ENCODE measurements at places on chromosomes 11 and 22.

DNA sequence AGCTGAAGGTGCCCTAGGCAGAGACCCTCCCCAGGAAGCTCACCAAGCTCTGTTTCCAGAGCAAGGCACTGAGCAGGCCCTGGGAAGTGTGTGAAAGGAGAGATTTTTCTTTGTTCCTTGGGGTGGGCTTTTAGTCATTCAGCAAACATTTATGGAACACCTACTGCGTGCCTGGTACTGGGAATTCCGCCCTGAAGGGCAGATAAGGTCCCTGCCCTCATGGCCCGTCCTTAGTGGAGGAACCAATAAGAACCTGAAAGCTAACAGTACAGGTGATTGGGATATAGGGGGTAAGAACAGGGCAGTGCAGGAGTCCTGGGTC, 3.9 kb downstream of the TMEM134 start:
- DNase-seq = no peak

- no peak for DNase-seq
Measured at GRCh38 chr11:62472063-62472884, 53.4 kb downstream of the SCGB1A1 start.

GRCh38 chr11:60194511-60194910, 11.6 kb upstream of the MS4A6A start:
- no peak for DNase-seq

- no peak for DNase-seq
Measured at GRCh38 chr11:69986440-69986787, 91.7 kb upstream of the ANO1 start.

DNA sequence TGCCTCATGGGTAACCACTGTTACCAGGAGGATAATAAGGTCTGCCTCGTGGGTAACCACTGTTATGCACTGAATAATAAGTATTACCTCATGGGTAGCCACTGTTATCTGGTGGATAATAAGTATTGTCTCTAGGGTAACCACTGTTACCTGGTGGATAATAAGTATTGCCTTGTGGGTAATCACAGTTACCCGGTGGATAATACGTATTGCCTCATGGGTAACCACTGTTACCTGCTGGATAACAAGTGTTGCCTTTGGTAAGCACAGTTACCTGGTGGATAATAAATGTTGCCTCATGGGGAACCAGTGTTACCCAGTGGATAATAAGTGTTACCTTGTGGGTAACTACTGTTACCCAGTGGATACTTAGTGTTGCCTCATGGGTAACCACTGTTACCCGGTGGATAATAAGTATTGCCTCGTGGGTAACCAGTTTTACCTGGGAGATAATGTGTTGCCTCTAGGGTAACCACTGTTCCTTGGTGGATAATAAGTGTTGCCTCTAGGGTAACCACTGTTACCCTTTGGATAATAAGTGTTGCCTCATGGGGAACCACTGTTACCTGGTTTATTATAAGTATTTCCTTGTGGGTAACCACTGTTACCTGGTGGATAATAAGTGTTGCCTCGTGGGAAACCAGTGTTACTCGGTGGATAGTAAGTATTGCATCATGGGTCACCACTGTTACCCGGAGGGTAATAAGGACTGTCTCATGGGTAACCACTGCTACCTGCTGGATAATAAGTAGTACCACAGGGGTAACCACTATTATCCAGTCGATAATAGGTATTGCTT, 10.6 kb upstream of the NXPE4 start:
- no peak for DNase-seq

DNA sequence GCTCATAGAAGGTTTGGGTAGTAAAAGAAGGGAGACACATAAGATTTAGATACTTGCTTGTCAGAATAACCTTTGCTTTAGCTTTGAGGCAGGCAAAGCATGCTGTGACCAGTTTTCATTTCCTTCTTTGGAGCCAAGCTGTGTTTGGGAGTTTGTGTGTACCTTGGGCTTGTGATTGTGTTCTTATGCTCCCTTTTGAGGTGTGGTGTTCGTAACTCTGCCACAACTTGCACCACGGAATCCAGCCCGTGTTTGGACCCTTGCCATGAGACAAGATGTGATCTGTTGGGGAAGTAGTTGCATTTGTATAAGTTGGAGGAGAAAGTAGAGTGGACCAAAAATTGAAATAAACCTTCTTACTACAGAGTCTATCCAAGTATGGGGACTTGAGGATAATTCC, 34.0 kb downstream of the BMAL1 start:
- DNase-seq = no peak

- DNase-seq = no peak
Measured at GRCh38 chr22:28444659-28445058, 235.0 kb downstream of the TTC28 start.

GRCh38 chr11:45289369-45289768, 3.2 kb upstream of the SYT13 start:
- DNase-seq = no peak
